ENCODE measurements at places on chromosomes 5 and 9.

DNA sequence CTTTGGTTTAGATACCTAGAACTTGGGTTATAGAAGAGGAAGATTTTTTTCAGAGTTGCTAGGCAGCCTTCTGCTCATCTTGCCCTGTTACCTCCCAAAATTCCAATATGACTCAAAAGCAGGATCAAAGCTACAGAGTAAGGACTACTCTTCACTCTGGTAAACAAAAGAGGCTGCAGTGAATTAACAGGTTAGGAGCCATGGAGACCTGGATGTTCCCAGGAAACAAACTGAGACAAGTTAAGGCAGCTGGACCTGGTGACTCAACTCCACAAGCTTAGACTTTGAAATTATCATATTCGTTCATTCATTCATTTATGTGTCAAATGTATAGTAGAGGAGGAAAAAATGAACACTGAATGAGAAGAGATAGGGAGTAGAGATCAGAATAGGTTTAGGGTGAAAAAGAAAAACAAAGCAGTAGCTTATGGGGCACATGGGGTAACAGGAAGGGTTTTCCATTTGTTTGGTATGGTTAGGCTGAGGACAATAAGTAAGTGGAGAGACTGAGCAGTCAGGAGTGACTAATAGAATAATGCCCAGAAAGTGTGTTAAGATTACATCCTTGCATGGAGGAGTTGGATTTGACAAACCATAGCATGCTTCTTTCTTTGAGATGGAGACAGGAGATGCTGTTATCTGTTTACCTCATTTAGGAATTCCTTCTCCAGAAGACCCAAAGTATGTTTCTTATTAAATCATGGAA is 464.0 kb upstream of the ZNF608 start:
- no peak for DNase-seq

DNA sequence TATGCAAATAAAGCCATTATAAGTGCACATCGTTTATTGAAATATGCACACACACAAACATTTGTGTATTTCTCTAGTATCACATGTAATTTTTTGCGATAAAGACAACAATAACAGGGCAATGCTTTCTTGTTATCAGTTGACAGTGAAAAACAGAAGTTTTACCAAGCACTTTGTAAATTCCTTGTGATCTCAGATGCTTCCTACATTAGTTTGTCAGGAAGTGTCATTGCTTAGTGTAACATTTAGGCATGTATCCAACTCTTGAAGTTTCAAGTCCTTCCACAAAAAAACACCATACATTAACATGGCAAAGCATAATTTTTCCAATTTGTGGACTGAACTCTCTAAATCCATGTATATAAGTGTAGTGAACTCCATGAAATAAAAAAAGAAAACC is 46.4 kb downstream of the MOCS2 start:
- no peak for DNase-seq

DNA sequence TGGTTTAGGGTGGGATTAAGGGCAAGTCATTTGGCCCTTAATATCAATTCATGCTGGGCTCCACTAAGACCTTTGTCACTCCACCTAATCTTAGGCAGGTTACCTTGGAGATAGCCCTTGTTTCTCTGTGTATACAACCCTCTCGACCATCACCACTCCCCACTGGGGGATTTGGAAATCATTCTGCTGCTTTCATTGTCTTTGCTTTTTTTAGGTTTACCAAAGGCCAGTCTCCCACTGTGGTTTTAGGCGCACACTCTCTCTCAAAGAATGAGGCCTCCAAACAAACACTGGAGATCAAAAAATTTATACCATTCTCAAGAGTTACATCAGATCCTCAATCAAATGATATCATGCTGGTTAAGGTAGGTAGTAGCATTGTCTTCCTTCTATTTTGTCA is 6.2 kb downstream of the GZMK start:
- DNase-seq = no peak

DNA sequence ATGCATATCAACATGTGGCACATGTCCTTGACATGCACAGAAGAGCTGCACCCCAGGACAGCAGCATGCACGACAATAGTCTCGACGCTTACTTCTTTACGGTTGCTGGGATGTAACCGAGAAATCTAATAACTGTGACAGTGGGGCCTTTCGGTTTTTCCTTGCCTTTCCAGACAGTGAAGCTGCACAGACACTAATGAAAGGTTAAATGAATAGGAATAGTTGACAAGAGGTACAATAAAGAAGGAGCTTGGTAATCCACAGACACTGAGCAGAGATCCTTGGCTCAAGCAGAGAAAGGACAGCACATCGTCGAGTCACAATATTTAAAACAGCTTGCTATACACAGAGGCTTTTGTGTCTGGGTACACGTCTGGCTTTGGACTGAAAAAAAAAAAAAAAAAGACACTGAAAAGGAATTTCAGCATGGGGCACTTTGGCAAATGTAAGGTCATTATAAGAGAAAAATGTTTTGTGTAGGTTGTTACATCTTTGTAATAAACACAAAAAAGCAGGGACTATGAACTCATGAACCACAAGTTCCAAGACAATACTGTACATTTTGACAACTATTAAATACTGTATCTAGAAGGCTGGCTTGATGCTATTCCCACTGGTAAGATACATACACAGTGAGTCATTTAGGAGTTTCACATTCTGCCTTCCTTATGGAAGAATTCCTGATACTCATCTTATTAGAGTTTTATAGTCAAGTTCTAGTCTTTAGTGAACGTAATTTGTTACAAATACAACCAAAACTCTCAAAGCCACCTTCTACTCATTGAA is 5.6 kb downstream of the BNC2 start:
- no peak for DNase-seq

DNA sequence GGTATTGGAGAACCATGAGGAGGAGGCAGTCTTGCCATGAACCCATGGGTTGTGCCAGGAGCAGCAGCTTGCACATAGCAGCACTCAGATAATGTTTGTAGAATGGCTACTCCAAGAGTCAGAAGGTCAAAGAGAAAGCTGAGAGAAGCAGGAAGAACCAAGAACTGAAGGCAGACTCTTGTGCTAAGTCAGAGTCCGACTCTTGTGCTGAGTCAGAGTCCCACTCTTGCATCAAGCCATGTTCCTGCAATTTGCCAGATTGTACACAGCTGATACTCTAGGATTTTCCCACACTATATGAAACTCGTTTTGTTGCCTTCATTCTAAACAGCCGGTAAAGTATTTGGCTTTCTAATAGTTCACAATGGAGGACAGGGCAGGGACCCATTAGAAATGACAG is 26.2 kb upstream of the HSPA9 start:
- no peak for DNase-seq

DNA sequence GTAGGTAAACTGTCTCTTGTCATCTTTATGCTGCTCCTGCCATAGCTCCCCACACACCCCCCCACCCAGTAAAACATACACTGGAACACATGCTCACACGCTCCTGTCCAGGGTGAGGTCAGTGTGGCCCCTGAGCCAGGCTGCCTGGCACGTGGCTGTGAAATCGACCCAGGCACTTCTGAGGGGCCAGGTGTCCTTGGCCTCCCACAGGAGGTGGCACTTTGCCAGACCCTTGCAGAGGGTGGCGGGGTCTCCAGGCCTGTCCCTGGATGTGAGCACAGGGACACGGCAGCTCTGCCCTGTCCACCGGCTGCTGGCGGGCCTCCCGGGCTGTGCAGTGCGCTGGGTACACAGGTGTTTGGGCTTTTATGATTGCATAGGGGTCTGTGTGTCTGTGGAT is 10.0 kb upstream of the CRB2 start:
- DNase-seq = no peak

DNA sequence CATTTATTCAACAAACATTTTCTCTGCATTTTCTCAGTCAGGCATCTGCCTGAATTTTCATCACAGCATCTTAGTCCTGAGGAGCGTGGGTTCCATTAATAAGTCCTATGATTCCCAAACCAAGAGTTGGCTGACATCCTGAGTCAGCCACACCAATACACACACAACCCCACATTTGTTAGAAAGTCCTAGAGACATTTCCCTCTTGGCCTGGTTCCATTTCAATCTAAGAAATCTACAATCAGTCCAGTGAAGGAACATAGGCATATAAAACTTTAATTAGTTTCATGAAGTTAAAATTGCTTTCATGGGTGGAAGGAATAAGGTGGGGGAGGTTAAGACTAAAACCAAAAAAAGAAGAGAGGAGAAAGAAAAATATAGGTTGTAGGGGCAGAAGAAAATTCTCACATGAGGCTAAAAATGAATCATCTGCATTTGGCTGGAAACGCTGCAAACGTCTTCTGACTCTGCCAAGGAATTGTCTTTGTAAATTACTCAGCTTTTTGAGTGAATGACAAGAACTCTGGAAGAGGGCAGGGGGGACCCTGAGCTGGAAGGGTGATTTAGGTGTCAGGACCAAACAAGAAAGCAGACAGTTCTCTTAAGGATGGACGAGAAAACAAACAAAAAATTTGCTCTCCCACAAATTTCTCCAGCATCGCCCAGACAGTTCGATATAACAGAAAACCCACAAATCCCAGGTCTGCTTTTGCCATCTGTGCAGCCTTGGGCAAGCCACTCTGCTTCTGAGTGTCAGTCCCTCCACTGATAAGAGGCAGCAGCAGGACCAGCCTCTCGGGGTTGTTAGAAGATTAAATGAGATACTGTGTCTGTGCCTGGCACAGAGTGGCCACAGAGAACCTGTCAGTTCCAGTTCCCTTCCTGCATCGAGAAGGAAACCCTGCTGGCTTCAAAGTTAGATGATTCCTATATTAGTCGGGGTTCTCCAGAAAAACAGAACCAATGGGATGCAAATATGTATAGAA is 289.7 kb downstream of the CDK5RAP2 start:
- no peak for DNase-seq

GRCh38 chr5:33807771-33808170 is 84.0 kb downstream of the ADAMTS12 start:
- no peak for DNase-seq

GRCh38 chr5:175649967-175650366 is 7.9 kb upstream of the HRH2 start:
- DNase-seq = no peak

GRCh38 chr9:4760122-4760521 is 19.1 kb upstream of the AK3 start:
- no peak for DNase-seq

- DNase-seq = no peak
These were observed 115.7 kb upstream of the EFNA5 start for GRCh38 chr5:107786424-107786823.

GRCh38 chr5:10685115-10685521 is 75.9 kb downstream of the DAP start:
- DNase-seq = no peak

- DNase-seq = no peak
These were observed 92.0 kb downstream of the GADD45G start for GRCh38 chr9:89696780-89697179.

Measured in stimulated activated CD4-positive, alpha-beta T cell treated with anti-CD3 and anti-CD28 coated beads, Interleukin-1b, Interleukin-23, amount 100 ng/mL, for 1 hour (primary cell).